HepG2 (cell line): ENCODE measurements at places on chromosomes 16 and 17.
A peak's percentile ranks its signal among the peaks of the same experiment; 100 is the strongest.

DNA sequence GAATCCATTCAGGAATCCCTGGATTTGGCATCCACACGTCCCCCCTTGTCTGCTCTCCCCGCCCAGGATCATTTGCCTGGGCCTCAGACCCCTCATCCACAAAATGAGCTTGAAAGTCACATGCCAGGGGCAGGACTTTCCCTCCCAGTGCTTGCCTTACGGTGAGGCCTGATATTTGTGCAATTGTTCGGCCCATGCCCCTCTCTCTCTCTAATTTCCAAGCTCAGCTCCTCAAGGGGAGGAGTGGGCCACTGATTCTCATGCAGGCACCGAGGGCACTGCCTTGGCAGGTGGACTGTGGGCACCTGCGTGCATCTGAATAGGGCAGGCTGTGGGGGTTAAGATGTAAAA is 267.2 kb upstream of the FOXF1 start:
- no peak for DNase-seq

- DNase-seq = no peak
Measured at GRCh38 chr17:73232587-73233373, 28.9 kb downstream of the CPSF4L start.

DNA sequence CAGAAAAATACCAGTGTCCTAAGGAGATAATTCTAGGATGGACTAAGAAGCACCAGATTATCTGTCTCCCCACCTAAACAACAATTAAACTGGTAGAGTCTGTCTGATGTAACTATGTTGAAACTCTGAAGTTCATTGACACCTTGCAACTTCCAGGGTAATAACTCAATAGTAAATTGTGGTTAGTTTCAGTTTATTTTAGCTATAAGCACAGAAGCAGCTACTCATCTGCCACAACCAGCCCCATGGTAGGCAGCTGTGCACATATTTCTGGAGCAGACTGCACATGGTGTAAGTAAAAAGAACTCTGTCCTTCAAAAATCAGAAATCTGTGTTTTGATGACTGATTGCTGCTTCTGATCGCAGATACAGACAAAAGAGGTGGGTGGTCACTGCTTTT is 852.1 kb downstream of the CDH11 start:
- no peak for DNase-seq

DNA sequence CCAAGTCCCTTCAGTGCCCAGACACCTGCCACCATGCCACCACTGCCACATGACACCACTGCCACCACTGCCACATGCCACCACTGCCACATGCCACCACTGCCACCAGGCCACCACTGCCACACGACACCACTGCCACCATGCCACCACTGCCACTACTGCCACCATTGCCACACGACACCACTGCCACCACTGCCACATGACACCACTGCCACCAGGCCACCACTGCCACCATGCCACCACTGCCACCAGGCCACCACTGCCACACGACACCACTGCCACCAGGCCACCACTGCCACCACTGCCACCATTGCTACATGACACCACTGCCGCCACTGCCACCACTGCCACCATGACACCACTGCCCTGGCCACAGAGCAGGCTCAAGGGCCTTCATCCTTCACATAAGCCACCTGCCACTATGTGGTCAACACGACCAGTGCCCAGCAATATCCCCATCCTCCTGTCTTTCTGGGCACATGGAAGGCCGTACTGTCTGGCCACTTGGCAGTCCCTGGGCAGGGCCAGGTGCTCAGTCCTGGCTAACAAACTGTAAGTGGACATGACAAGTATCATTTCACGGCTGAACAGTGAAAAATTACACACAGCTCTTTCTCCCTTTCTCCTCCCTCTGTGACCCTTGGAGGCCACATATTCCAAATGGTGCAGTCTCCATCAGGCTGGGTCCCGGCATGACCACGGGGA is 33.1 kb downstream of the ABR start:
- no peak for DNase-seq

- DNase-seq = no peak
Measured at GRCh38 chr17:41127371-41127770, 3.4 kb upstream of the KRTAP4-12 start.

- no peak for DNase-seq
Measured at GRCh38 chr17:75825149-75825552, 19.1 kb downstream of the UNC13D start.

GRCh38 chr17:28760601-28761562 is 17.1 kb downstream of the TRAF4 start:
- no peak for DNase-seq

GRCh38 chr17:74259667-74260524 is 14.1 kb upstream of the DNAI2 start:
- no peak for DNase-seq

GRCh38 chr17:58328195-58329034 is at the start of gene TSPOAP1:
TSS of gene TSPOAP1 (minus strand) at chr17:58328795. CDS start at chr17:58327920, 875 bp downstream.
- DNase-seq = no peak

GRCh38 chr17:41347869-41348760 is 2.5 kb downstream of the KRT33A start:
- DNase-seq = no peak

DNA sequence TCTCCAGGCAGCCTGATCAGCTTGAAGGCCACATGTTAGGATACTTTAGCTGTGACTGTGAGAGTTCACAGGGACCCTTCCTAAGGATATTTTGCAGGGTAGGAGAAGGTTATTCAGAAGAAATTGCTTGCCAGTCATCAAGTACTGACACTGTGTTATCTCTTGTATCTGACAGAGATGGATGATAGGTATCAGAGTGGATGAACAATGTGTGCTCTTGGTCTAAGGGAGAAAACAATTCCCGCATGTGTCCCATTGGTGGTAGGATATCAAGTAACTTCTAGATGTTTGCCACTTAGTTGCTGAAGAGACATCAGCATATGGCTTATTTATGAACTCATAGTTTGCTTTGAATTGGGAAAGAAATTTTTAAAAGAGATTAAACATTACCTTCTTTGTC is 219.3 kb downstream of the SPECC1 start:
- DNase-seq = no peak

DNA sequence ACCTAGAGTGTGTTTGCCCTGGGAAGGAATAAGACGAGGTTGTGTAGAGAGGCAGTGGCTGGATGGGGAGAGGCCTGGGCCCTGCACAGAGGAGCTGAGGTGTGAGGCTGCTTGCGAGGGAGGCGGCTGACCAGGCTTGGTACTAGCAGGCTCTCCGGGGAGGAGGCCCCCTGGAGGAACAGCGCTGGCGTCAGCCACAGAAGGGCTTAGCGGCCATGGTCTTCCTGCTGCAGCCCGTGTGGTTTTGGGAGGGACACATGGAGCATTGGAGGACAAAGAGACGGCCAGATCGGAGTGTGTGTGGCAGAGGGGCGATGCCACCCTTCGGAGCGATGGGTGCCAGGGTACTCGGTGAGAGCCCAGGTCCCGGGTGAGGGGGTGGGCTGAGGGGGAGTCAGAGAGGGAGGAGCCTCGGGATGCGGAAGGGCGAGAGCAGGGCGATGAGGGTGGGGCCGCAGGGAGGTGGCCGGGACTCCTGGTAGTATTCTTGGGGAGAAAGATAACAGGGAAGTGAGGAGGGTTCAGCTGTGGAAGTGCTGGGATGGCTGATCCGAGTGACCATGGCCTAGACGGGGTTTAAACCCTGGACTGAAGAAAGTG is 8.3 kb downstream of the BANP start:
- no peak for DNase-seq

- peak; percentile 71 for DNase-seq
Measured at GRCh38 chr16:57045694-57046381, 46.5 kb upstream of the CPNE2 start.

GRCh38 chr16:88384222-88385111 is 1.7 kb downstream of the ZNF469 start:
- DNase-seq = no peak

DNA sequence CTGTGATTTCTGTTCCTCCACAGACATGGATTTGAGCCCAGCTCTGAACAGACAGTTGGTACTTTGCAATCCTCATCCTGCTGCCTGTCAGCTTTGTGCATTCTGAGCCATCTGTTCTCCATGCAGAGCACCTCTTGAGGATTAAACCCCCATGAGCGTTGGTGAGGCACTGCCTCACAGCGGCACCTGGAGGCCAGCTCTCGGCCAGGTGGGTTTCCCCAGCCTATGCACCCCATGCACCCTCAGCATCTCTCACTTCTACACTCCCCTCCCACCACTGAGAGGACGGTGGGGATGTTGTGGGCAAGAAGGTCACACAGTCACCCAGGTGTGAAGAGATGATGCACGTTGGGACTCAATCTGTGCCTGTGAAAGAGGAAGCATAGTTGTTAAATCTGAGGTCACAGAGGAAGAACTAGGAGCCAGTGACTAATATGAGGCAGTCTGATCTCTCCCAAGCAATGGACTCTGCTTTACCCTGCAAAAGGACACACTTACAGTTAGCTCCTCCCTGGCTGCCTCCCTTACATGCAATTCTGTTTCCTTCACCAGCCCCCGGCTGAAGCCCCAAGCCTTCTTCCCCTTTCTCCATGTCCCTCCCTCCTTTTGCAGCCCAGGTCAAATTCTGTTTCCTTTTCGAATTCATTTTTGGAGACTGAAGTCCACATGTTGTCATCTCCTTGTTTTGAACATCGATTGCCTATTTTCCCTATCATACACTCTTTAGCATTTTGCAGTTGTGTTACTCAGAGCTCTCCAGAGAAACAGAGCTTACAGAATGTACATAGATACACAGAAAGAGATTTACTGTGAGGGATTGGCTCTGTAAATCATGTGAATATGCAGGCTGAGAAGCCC is 58.5 kb downstream of the HS3ST3B1 start:
- peak; percentile 52 for DNase-seq

- DNase-seq = no peak
Measured at GRCh38 chr16:82758904-82759303, 132.1 kb downstream of the CDH13 start.

GRCh38 chr16:1640261-1640941 is 28.2 kb downstream of the CRAMP1 start:
- DNase-seq = no peak

DNA sequence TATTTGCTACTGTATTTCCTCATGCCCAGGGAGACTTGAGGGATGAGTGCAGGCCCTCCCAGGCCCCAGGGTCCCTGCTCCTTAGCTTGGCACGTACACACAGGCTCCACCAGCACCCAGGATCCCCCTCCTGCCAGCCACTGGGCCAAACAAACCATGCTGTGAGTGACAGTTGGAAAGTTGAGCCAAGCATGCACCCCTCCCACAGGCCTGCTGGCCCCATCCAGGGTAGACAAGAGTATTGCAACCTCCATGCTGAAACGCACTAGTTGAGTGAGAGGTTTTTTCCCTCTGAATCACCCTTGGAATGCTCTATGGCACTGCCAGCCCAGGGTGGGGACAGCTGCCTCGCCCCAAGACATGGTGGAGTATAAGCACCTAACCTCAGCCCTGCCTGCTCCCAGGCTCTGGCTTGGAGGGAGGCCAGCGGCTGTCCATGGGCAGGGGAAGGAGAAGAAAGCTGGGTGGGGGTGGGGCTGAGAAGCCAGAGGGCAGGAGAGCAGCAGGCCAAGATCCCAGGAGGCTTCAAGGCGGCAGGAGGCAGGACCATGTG is 49.6 kb downstream of the PITPNM3 start:
- DNase-seq = no peak

- DNase-seq = no peak
Measured at GRCh38 chr17:48871035-48871550, 21.5 kb upstream of the ATP5MC1 start.

DNA sequence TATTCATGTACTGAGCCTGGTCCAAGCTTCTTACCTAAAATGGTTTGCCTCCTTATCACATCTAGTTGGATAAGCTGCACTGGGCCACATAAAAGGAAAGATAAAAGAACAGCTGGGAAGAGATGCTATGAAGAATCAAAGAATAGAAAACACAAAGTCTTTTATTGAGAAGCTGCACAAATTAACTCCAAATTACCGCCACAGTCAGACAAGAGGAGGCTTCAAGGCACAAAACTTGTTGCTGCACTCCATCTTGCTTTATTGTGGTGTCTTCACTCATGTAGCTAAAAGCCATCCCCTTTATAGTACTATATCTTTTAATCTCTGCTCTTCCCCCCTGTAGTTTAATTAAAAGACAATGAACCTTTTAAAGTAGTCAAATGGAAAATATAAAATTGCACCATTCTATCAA is 330.6 kb upstream of the PMFBP1 start:
- no peak for DNase-seq

DNA sequence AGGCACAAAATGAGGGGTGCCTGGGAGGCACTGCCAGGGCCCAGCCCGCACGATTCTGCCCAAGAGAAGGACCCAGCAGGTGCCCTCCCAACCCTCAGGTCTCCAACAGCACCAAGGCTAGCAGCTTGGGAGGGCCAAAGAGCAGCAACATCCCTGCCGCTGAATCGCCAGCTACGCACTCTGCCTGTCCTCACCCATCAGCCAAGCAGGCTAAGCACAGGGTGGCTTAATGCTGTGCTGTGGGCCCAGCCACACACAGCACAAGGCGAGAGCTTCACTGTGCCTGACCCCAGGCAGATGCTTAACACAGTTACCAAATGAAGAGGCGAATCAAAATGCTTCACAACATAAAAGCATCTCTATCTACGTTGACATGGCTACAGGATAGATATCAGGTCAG is 10.6 kb upstream of the MRPL38 start:
- no peak for DNase-seq

- DNase-seq = no peak
Measured at GRCh38 chr17:70772761-70773160, 603.4 kb downstream of the KCNJ2 start.

- DNase-seq = no peak
Measured at GRCh38 chr17:19771971-19772630, 24.0 kb upstream of the ALDH3A1 start.

DNA sequence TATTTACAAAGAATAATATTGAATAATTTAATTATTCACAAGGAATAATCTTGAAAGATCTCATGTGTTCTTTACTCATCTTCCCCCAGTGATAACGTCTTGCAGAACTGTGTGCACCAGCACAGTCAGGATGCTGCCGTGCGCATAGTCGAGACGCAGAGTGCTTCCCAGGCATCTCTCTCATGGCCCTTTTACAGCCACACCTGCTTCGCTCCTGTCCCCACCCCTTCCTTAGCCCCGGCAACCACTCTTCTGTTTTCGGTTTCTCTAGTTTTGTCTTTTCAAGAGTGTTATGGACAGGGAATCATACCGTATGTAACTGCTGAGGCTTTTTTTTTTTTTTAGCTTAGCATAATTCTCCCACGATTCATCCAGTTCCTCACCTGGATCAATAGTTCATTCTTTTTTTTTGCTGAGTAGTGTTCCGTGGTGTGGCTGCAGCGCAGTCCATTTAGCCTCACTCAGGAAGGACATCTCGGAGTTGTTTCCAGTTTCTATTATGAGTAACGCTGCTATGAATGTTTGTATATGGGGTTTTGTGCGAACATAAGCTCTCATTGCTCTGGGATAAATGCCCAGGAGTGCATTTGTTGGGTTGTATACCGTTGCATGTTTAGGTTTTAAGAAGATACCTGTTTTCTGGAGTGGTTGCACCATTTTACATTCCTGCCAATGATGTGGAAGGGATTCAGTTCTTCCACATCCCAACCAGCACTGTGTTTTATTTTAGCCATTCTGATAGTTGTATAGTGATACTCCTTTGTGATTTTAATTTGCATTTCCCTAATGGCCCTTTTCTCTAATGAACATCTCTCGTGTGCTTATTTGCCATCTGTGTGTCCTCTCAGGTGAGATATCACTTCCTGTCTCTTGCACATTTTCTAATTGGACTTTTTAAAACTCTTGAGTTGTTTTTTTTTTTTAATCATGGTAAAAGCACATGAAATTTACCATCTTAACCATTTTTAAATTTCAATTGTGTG is 47.6 kb downstream of the SEC14L1 start:
- peak; percentile 38 for DNase-seq

GRCh38 chr17:61482467-61482866 is 30.2 kb downstream of the TBX4 start:
- no peak for DNase-seq

GRCh38 chr17:57195785-57196460 is 60.4 kb upstream of the MSI2 start:
- no peak for DNase-seq

GRCh38 chr16:69762814-69763598 is 874 bp downstream of the WWP2 start:
- DNase-seq = peak; percentile 37
